Kidney (tissue), 22 donors: ENCODE measurements at places on chromosomes 12 and 14. TPM values are rescaled to one million over a fixed set of nuclear protein-coding genes. Genes with fewer than 3 reads are reported as not detected.

- no peak for DNase-seq
Observed at GRCh38 chr12:56768424-56768823, 5.3 kb downstream of the HSD17B6 start.

DNA sequence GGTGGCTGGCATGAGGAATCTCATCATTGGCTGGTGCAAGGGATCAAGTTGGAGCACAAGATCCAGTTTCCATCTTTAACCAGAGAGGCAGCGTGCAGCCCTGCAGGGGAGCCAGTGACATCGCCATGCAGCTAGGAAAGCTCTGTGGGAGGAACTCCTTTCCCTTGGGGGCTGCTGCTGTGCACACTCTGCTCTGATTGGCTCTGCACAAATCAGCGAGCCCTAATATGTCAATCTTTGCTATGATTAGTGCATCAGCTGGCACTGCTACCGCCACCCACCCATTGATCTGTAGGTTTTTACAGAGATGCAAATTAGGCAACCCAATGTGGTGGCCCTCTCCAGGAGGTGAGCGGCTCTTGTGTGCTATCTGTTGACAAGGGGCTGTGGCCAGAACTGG lies 262.6 kb downstream of the PCNX1 start:
- no peak for DNase-seq

DNA sequence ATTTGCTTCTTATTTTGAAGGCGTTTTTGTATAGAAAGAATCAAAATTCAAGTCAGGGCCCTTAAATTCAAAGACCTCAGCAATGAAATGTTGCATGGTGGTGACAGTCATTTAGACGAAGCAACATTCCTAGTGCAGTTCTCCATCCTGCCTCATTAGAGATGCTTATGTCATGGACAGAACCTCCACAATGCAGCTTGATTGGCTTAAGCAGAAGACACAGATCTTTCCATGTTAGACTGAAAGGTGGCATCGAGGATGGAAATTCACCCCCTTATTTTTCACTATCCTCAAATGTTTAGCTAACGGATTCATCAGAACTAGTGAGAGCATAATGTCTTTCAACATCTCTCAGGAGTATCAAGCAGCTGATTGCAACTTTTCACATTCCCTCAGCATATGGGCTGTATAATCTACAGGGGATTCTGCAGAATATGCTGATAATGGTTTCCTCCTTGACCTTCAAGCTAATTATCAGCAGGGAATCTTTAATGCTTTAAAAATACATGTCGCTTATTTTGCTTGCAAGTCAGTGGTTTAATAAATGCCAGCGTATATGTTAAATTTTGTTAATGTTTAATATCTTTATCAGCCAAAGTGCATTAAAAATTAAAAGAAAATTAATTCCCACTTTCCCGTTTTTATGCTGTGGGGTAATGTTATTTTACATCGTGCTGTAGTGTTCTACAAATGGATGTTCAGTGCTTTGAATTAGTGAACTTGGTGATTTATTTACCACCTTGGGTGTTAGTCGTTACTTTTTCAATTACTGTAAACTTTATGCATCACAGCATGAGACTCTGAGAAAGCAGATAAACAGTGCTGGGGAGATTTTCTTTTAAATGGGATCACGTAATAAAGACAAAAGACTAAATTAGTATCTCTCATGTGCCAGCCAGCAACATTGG lies 12.8 kb upstream of the NRDE2 start:
- no peak for DNase-seq

DNA sequence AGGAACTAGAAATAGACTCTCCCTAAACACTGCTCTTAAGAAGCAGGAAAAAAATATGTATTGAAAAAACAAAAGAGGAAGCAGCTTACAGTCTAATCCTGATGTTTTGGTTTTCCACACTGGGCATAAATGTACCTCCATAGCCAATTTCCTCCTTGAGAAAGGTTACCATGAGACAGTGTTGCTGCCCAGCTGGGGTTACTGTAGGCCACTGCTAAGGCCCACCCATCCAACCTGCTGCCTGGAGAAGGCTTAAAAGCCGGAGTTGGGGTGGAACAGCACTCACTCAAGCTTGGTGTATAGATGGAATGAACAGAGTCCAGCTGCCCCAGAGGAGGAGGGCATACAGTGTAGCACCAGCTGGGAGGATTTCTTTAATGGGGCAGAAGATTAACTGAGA lies 41.1 kb downstream of the ERG28 start:
- no peak for DNase-seq

GRCh38 chr14:39488600-39488999 lies 56.4 kb upstream of the FBXO33 start:
- peak; percentile 55 for DNase-seq

- no peak for DNase-seq
Observed at GRCh38 chr12:34402899-34403705, 380.8 kb downstream of the ALG10 start.

DNA sequence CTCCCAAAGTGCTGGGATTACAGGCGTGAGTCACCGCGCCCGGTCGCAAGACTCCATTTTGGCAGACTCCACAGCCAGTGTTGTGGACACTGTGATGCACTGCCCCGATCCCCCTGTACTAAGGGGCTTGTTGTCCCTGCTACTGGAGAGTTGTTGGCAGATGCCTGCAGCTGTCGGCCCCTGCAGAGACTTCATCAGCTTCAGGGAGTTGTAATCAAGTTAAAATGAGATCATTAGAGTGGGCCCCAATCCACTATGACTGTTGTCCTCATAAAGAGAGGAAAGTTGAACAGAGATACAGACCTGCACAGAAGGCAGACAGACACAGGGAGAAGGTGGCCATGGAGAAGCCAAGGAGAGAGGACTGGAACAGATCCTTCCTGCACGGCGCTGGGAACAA lies 23.7 kb upstream of the TUBA1A start:
- DNase-seq: no peak

- no peak for DNase-seq
Observed at GRCh38 chr14:54549862-54550261, 17.1 kb upstream of the SAMD4A start.

DNA sequence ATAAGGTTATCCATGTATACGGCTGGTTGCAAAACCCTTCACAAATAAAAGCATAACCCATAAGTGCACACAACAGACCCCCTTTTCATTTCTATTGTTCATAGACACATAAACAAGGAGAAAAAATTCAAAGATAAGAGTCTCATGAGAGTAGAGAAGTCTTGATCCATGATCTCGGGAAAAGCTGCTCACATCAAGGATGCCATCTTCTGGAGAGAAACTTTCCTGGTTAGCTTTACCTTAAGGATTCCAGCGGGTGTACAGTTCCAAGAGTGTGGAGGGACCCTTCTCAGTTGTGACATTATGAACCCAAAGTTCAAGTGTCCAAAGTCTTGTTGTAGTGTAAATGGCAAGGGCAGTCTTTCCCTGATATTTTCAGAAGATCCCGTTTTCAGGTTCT lies 144.5 kb downstream of the LLPH start:
- no peak for DNase-seq

GRCh38 chr12:95788637-95789036 lies 1.9 kb downstream of the NTN4 start:
- no peak for DNase-seq

GRCh38 chr12:44847403-44847802 lies 28.7 kb downstream of the NELL2 start:
- DNase-seq: no peak

IL22 gene
- total RNA-seq: not detected

WSCD2 gene
- 1.6 TPM for total RNA-seq

HOXC4 gene
- total RNA-seq: 24.5 TPM

CCDC175 gene
- not detected for total RNA-seq

MIP gene
- not detected for total RNA-seq

VWF gene
- 183 TPM for total RNA-seq
